ENCODE measurements at places on chromosomes 4 and X.

GRCh38 chr4:71689822-71690221, 94.1 kb downstream of the GC start:
- no peak for DNase-seq

DNA sequence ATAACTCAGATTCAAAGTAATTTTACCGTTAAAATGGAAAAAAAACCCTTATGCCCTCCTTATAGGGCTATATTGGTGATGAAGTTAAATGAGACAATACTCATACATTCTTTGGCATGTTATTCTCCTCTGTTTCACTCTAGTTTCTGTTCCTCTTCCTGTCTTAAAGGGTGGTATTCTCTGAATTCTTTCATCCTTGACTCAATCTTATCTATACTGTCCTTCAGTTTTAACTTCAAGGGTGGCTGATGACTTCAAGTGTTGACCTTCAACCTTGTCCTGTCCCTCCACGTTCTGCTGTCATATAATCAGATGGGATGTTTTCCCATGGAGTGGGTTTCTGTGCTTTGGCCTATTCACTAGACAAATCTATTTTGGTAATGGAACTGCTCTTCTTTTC, 44.0 kb downstream of the ZNF518B start:
- no peak for DNase-seq

DNA sequence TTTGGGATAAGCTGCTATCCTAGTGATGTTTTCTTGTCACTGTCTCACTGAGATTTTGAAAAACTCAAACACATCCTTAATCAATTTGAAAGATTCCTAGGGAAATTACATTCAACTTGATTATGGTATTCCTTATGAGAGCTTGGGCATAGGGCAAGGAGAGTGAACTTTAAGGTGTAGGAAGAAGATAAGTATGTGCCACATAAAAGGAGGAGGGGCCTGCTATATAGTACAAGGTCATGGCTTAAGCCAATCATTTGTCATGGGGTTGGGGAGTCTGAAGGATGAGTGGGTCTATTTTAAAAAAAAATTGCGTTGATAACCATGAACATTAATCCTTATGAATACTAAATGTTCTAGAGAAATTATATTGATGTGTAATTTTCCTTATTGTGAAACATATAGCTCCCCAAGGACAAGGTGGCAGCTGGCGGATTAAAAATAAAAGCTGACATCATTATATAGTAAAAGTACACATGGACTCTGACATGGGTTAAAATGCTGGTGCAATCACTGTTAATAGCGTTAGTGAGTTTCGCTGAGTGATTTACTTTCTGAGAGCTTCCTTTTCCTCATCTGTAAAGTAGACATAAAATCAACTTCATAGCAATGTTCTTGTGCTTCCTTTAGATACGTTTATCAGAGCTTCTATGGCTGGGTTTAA, 17.4 kb downstream of the GALNT7 start:
- DNase-seq, result no peak

DNA sequence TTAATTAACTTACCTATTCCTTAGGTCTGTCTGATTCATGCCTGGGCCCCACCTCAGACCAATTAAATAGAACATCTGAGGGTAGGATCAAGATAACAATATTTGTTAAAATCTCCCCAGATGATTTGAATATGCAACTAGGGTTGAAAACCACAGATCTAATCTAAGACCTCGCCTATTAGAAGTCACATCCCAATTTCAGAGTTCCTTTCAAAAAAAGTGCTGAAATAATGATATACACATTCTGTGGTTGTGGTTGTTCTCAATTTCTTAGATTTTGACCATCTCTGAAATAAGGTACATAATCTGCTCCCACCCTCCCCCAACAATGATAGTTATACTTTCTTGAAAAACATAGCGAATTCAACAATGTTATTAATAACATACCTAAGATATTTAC, 27.7 kb downstream of the NIPAL1 start:
- DNase-seq, result no peak

DNA sequence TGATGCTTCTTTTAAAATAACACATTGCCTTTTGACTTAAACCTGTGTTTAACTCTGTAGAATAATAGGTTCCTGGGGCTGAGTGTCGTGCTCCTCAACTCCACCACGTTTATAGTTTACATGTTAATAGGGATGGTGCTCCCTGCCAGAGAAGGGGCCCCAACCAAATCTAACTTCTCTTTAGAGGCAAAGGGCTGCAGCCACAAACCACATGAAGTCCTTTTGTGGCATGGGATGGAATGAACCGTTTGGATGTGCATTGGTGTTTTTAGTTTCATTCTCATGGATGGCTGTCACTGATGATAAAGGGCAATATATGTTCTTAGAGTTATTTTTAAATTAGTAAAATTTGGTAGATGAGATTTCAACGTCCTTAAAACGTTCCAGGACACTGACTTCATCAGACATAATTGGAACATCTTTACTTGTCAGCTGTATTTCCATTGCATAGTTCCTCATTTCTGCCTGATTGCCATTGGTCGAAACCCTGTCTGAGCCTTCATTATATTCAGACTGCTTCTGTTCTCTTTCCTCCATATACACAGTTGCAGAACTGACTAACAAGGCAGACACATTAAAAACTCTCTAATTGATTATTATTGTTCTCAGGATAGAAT, 60.4 kb upstream of the HPF1 start:
- no peak for DNase-seq

- DNase-seq, result no peak
These were observed 6.2 kb upstream of the FAT1 start for GRCh38 chr4:186729856-186730255.

DNA sequence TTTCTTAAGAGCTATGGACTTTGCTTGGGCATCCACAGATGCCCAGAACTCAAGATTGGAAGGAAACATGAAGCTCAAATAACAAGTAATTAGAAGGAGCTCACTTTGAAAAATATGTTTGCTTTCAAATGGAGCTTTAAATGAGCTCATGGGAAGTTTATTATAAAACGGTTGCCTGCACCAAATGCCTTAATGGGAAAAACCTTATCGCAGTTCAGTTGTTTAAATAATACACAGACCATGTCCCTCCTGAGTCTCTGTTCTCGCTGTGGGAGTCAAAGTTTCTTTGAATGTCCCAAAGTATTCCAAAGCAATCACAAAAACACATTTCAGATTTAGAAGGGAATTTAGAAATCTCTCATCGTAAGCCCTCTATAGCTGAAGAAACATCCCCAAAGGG, 31.6 kb upstream of the STIM2 start:
- no peak for DNase-seq

GRCh38 chrX:74940414-74940813, 15.2 kb upstream of the NEXMIF start:
- no peak for DNase-seq
